ENCODE measurements at places on chromosomes 11 and 22.
A peak's percentile ranks its signal among the peaks of the same experiment; 100 is the strongest.

DNA sequence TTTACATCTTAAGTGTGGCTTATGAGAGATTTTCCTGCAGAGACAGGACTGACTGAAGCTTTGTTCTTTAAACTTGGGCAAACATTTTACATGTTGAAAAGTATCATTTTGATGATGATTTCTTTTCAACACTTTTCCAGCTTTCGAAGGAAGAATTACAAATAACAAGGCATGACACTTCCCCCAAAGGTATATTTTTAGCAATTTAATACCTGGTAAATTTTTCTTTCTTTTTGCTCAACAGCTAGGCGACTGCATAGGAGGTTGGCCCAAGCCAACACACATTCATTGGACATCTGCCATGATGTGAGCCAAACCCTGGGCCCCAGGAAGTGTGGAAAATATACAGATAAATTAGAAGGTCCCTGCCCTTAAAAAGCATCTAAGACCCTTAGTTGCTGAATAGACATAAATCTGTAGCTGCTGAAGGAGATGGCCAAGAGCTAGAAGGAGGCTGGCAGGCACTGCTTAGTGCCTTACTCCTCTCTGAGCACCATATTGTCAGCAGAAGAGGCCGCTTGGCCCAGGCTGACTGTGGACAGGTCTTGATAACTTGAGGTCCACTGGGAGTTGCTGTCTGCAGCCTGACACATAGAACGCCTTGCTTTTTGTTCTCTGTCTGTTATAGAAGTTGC lies 53.3 kb upstream of the CD44 start:
- no peak for DNase-seq

DNA sequence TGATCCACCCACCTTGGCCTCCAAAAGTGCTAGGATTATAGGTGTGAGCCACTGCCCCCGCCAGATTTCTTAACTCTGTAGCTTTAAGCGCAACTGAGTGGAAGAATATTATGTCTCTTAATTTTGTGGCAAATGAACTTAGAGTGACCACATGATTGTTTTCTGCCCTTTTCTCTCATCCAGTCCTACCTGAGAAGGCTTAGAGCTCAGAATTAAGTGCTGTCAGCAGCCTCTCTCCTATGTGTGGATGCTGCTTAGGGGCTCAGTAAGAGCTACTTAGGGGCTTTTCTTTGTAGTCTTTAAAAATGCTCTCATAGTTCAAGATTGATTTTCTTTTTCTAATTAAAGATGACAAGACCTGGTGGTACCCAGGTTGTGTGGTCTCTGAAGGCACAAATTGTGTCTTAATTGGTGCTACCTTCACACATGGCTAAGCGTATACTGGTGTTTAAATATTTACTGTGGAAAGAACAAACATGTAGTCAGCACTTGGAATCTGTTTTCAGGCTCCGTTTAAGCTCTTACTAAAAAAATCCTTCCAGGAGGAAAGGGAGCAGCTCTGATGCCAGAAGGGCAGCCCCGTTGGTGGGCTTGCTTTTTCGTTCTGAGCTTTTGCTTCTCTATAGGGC lies 59.3 kb downstream of the DEPDC5 start:
- no peak for DNase-seq

DNA sequence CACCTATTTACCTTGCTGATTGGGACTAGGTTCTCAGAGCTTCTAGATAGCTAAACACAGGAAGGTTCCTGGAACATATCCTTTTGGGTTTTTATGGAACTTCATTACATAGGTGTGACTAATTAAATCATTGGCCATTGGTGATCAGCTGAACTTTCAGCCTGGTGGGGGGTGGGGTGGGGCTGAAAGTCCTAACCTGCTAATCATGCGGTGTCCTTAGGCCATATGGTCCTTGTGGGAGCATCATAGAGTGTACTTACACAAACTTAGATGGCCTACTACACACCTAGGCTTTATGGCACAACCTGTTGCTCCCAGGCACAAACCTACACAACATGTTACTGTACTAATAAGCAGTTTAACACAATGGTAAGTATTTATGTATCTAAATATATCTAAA lies 8.6 kb upstream of the SELENOH start:
- no peak for DNase-seq

GRCh38 chr11:67010296-67010905 lies 12.5 kb upstream of the SYT12 start:
- no peak for DNase-seq

DNA sequence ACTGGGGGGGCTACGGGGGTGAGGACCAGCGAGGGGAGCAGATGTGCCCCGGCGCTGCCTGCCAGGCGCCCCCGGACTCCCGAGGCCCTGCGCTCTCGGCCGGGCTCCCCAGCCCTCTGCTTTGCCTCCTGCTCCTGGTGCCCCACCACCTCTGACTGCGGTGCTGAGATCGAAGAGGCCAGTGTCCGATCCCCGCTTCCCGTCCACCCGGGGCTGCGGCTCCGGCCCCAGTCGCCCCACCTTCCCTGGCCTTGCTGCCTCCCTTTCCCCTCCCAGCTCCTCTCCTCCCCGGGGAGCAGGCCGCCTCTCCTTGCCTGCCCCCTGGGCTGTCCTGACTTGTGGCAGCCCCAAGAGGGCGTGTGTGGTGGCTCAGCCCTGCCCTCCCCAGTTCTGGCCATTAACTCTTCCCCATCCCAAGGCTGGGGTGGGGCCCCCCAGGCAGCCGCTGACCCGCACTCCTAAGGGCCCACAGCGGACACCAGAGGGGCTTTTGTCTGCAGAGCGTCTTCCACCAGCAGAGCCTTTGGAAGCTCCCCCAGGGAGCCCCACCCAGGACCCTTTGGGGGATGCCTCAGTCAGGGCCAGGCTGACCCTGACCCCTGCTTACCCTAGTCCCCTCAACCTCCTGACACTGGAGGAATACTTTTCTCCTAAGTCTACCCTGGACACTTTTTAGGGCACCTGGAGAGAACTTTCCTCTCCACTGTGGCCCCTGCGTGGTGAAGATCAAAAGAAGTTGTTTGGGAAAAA lies 16.6 kb downstream of the RTN4RL2 start:
- DNase-seq, result peak; percentile 53
